ENCODE measurements at places on chromosomes 5 and 9.

- H3K27ac ChIP-seq, result no peak overlapping the region
- peaks cover 11% of the 10 kb centered on the region for H3K4me1 ChIP-seq
- H3K4me3 ChIP-seq, result no peak overlapping the region
- peaks cover 27% of the 10 kb centered on the region for H3K36me3 ChIP-seq
Measured at GRCh38 chr5:87389296-87390034, 23.3 kb downstream of the CCNH start.

GRCh38 chr5:3886524-3887451 is 291.2 kb downstream of the IRX1 start:
- no peak for DNase-seq
- H3K4me1 ChIP-seq, result no peaks in the 10 kb centered on the region
- no peaks in the 10 kb centered on the region for H3K36me3 ChIP-seq
- H3K4me3 ChIP-seq, result no peak overlapping the region
- H3K27ac ChIP-seq, result no peak overlapping the region
- H3K27me3 ChIP-seq, result no peaks in the 10 kb centered on the region

DNA sequence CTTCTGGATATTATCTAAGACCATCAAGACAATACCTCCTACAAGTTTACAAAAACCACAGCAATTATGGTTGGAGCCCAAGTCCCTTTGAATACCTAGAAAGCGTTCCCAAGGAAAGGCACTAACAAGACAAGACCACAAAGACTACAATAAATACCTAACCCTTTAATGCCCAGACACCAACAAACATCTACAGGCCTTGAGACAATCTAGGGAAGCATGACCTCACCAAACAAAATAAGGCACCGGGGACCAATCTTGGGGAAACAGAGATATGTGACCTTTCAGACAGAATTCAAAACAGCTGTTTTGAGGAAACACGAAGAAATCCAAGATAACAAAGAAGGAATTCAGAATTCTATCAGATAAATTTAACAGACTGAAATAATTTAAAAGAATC is 37.8 kb downstream of the OXCT1 start:
- H3K27ac ChIP-seq, result no peak overlapping the region
- peaks cover 7% of the 10 kb centered on the region for H3K4me1 ChIP-seq
- no peaks in the 10 kb centered on the region for H3K27me3 ChIP-seq
- H3K36me3 ChIP-seq, result no peaks in the 10 kb centered on the region
- no peak for DNase-seq

DNA sequence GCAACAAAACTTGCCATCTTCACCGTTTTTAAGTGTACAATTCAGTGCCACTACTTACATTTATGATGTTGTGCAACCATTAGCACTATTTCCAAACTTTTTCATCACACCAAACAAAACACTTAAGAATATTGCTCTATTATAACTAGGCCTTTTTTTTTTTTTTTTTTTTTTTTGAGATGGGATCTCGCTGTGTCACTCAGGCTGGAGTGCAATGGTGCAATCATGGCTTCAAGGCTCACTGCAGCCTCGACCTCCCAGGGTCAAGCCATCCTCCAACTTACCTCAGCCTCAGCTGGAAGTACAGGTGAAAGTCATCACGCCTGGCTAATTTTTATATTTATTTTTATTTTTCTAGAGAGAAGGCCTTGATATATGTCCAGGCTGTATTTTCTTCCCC is 22.3 kb upstream of the LMNB1 start:
- H3K4me3 ChIP-seq, result no peak overlapping the region
- DNase-seq, result no peak
- H3K4me1 ChIP-seq, result no peaks in the 10 kb centered on the region
- H3K27me3 ChIP-seq, result no peaks in the 10 kb centered on the region

All from IMR-90 (cell line).